ENCODE measurements at places on chromosomes 2 and 18. TPM values are rescaled to one million over a fixed set of nuclear protein-coding genes. Genes with fewer than 3 reads are reported as not detected.

CAVIN2 gene
- total RNA-seq: 163 TPM

RESP18 gene
- not detected for total RNA-seq

RAB6D gene
- total RNA-seq: not detected

ACKR3 gene
- total RNA-seq: 14.8 TPM

CHRNA1 gene
- 0.07 TPM for total RNA-seq

Data from thoracic aorta endothelial cell (primary cell).